Activated CD4-positive, alpha-beta T cell treated with anti-CD3 and anti-CD28 coated beads, Interleukin-2, amount 10 ng/mL, durations not matched to agents 7 days and 5 days (primary cell): ENCODE measurements at places on chromosomes 3 and 15. TPM values are rescaled to one million over a fixed set of nuclear protein-coding genes. Genes with fewer than 3 reads are reported as not detected.

DNA sequence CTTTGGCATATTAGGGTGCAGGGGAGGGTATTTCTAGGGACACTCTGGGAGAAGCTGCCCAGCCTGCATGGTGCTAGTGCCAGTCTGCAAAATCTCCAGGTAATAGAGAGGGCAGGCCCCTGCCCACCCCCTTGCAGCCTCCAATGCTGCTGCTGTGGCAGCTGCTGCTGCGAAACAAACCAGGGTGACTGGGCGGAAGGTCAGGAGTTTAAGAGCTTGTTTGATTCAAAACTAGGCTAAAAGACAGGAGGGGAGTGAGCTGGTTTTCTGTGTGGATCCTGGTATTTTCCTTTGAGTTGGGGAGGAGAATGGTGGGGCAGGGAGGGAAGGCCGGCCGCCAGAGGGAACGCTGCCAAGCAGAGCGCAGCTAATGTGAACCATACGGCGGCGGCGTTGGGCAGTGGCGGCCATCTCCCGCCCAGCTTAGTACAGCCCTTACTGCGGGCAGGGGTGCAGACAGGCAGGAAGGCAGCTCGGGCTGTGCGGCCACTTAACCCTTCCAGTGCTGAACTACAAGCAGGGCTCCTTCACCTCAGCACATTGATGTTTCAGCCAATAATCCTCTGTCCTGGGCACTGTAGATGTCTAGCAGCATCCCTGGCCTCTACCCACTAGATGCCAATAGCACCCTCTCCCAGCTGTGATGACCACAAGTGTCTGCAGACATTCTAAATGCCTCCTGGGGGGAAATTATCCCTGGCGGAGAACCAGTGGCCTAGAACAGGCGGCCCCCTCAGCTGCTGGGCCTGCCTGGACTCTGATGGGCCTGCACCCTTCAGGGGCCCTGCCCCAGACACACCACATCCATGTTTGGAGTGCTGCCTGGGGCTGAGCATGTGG lies 125.7 kb downstream of the EEFSEC start:
- DNase-seq: no peak

FSD2 gene
- total RNA-seq: not detected

DNA sequence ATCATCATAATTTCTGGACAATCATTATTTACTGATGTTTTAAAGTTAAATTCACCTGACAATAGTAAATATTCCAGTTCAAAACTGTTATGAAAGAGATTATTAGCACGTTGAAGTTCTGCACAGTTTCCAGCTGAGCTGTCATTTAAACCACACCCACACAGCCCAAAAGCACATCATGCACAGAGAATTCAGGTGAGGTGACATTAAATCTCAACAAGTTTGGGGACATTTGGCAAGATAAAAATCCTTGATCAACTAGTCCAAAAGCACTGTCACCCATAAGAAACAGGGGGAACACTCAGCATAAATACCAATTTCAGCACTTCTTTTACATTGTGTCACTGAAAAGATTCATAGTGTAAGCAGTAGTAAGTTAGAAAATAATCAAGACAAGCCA lies 6.9 kb downstream of the NCEH1 start:
- DNase-seq: no peak

LRRC2 gene
- 0.27 TPM for total RNA-seq

CD200 gene
- 5.2 TPM for total RNA-seq
